ENCODE measurements at places on chromosomes 3 and 15.

GRCh38 chr15:85943791-85944190, 135.9 kb upstream of the AGBL1 start:
- DNase-seq: no peak

DNA sequence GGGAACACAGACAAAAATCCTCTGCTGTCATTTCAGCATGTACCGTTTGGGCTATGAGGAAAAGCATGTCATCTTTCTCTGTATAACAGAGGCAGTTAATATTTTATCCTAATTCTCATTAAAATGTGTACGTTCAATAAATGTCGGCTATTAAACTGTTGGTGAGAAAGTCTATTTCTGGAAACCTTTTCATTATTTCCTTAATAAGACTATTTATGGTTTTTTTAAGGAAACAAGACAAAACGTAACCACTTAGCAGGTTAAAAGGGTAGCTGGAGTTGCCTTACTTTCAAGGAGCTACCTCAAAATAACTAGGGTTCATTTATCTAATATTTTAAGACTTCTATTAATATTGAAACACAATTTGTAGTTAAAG, 1.8 kb upstream of the STT3B start:
- DNase-seq: no peak

- DNase-seq: no peak
Measured at GRCh38 chr3:66991459-66991858, 6.6 kb upstream of the KBTBD8 start.

GRCh38 chr3:197511853-197512635, 43.7 kb downstream of the BDH1 start:
- DNase-seq: no peak

GRCh38 chr15:80769829-80770705, 9.1 kb upstream of the CEMIP start:
- no peak for DNase-seq

DNA sequence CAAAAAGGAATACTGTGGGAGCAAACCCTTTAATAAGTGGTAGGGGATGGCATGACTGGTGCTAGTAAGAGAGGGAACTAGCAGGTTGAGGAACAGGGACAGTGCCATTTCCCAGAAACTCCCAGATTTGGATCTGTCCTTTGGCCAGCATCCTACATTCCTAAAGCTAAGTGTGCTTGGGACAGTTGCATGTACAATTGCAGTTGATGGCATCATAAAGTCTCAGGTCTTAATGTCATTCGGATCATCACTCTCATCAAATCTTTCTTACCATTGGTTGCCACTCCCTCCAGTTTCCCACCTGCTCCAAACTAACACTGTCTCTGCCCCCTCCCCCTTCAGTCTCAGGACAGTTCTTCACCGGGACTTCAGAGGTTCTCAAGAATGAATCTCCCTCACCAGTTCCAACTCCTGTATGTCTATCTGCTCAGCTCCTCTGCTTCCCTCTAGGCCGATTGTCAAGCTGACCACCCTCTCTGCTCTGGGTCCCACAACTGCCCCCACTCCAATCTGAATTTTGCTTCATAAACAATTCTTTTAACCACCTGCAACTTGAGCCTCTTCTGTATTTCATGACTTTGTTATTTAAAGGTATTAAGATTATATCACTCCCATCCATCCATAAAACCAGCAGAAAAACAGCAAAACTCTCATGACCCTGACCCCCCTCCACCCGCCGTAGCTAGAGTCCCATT, 260.8 kb downstream of the CGGBP1 start:
- DNase-seq: no peak

GRCh38 chr15:44812029-44812517, 75.7 kb downstream of the TRIM69 start:
- DNase-seq: no peak

- no peak for DNase-seq
Measured at GRCh38 chr15:85005319-85005718, 23.7 kb downstream of the PDE8A start.

DNA sequence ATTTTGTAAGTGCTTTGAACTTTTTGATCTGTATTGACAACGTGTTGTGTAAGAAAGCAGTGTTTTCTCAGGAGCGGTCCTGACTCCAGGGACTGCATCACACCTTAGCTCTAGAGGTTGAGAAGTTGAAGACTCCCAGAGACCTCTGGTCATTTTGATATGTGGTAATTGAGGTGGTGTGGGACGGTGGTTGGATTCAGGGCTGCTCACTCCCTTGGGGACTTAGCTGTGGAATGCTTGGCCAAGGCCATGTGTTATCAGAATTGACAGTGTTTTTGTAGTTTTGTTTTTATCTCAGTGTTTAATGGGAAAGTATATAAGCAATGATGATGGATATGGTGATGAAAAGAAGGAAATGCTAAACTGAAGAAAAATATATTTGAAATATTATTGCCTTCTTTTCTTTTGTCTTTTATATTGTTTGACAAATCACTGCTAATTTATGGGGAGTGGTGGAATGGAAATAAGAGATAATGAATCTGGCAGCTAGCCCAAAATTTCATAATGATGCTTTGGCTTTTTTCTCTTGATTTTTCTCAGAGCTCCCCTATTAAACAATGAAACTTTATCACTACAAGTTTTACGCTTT, 16.0 kb downstream of the CMSS1 start:
- DNase-seq: no peak

GRCh38 chr3:195160257-195160898, 110.6 kb downstream of the XXYLT1 start:
- no peak for DNase-seq

DNA sequence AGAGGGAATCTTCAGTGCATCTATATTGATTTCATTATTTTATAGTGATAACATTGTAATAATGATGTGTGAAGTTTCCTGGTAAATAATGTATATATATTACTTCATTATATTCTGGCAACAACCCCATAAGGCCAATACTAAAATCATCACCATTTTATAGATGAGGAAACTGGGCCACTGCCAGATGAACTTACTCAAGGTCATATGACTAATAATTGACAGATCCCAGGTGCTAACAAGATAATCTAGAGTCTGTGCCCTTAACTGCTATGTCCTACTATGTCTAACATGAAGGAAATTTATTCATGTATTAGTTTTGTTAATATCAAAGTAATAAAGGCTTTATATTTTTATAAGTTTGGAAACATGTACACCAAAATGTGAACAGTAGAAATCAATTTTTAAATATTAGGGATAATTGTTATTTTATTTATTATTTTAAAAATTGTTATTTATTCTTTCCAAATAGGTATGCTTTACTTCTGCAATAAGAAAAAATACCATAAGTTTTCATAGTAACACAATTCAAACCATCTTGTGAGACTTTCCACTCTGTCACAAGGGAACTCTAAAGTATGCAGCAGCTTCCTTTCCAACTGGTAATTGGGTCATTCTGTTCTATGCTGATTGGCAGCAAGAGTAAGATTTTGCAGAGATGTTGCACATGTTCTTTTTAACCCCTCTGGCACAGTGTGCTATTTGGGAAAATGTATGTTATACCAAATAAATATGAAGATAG, 90.8 kb upstream of the CMC1 start:
- DNase-seq: no peak

DNA sequence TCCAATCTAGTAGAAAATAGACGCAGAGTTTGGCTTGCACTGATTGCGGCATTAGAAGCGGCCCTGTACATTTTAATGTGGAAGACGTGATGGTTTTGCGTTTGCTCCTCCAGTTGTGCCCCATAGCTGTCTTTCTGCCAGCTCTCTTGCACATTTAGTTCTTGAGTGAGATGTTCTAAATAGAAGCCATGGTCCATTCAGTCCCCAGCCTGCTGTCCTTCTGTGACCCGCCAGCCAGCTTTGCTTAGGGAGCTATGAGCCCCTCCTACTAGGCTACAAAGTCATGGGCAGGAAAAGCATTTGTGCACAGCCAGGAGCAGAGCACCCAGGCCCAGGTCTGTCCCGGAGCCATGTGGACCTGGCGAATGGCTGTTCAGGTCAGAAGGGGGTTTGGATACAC, 50.3 kb downstream of the APBA2 start:
- no peak for DNase-seq

GRCh38 chr15:66679657-66680108, 22.4 kb upstream of the SMAD6 start:
- DNase-seq: no peak

DNA sequence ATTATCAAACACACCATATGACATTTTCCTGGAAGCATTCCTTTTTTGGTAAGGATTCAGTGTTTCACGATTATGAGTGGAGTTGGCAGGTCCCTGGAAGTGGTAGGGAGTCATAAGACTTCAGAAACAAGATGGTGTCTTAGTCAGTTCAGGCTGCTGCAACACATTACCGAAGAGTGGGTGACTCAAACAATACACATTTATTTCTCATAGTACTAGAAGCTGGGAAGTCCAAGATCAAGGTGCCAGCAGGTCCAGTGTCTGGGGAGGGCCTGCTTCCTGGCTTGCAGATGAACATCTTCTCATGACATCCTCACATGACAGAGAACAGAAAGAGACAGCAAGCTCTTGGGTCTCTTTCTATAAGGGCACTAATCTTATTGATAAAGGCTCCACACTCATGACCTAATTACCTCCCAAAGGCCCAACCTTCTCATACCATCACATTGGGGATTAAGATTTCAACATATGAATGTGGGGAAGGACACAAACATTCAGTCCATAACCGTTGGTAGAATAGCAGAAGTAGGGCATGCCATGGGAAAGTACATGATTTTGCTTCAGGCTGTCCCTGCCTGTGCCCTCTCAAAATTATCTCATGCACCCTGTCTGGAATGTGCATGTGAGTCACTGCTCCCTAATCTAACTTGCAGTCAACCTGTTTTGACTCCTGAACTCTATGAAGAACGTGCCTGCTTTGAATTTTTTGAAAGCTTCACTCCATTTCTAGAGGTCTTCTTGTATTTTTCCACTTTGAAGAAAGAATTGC, 72.5 kb downstream of the GTPBP8 start:
- DNase-seq: no peak

DNA sequence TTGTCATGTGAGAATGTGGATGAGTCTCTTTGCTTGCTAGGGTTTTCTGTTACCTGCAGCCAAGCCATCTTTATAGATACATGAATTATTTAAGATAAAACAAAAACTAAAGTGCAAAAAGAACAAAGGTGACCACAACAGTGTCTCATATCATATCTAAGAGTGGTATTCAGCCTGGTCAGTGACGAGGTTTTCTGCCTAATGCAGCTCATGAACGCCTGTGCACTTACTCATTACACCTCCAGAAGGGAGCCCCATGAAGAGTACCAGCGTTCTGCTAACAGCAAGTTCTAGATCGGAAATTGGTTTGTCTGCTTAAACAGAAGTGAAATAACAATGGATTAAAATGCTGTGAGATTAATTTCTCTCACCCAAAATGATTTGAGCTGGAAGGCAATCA, 19.2 kb downstream of the PXYLP1 start:
- DNase-seq: no peak

- no peak for DNase-seq
Measured at GRCh38 chr15:43913026-43913780, 86.4 kb downstream of the WDR76 start.

DNA sequence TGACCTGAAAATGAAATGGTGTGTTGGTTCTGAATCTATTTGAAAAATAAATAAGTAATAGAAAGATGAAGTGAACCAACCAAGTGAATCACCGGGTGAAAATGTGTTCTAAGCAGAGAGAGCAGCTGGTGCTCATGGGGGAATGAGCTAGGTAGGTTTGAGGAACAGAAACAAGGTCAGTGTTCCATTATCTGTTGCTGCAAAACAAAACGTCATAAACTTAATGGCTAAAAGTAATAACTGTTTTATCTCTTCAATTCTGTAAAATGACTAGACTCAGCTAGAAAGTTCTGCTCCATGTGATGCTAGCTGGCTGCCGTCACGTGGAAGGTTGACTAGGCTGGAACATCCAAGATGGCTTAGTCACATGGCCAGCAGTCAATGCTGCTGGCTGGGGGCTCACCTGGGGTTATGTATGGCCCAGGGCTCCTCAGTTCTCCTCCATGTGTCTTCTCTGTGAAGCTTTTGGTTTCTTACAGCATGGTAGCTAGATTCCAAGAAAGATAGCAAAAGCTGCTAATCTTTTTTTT, 13.3 kb upstream of the SH3BP5 start:
- no peak for DNase-seq

- no peak for DNase-seq
Measured at GRCh38 chr3:58779934-58780333, 113.4 kb upstream of the FAM3D start.

DNA sequence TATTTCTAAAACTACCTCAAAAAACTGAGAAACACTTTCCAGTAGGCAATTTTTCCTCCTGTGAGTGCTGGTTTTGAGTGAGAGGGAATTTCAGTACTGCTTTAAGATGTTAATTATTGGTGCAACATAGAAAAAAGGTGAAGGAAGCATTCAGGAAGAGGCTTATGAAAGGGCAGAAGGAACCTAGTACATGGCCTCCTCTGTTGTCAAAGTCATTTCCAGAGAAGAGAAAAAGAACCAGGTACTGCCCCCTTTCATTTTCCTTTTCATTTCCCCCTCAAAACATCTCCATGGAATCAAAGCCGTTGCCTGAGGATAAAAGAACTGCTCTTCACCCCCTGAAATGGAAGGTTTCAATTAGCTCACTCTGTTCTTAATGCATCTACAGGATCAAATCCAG, 19.8 kb downstream of the RARRES1 start:
- no peak for DNase-seq

- no peak for DNase-seq
Measured at GRCh38 chr3:133464573-133464972, 64.7 kb downstream of the BFSP2 start.

DNA sequence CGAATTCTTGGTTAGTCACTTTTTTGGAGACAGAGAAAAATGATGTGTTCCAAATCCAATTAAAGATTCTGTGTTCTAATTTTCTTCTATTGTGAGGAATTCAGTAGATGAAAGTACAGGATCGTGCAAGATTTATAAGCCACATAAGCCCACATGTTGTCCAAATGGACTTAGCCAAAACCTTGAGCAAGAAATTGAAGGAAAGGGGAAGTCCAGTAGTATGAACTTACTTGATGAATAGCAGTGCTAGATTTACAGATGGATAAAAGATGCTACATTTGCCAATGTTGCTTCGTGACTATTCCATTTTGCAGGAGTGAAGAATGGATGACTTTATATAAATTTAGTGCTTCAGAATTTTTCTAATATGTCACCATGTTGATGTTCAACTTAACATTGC, 120.0 kb upstream of the ATP11B start:
- no peak for DNase-seq

DNA sequence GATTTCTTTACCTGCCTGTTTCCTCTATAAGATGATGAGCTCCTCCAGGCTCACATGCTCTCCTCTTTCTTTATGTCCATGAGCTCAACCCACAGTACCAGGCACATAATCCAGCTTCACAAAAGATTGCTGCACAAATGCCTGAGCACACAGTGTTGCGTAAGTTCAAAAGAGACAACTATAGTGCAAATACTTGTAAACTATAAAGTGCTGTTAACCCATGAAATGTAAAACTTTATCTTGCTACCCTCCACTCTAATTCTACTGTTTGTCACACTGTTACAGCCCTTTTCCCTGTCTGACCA, 101.0 kb upstream of the LPP start:
- DNase-seq: no peak

DNA sequence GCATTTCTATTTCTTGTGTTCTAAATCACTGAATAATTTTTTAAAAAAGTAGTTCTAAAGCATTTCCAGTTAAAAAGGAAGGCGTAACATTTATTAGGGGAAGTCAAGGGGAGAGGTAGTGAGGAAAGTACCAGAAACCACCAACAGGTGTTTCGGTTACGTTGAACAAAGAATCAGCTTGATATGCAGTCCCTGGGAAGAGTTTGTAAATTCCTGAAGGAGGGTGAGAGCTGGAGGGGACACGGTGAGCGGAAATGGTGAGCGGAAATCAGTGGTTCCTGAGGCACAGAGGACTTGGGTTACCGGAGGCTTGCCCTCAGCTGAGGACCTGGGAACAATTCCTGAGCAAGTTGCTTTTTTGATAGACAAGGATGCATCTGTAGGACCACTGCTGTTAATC, 17.8 kb downstream of the MAP2K1 start:
- no peak for DNase-seq

- no peak for DNase-seq
Measured at GRCh38 chr3:118938183-118938961, 96.3 kb downstream of the IGSF11 start.

All from CD8-positive, alpha-beta memory T cell (primary cell).